ENCODE measurements at places on chromosomes 5 and 9.

GRCh38 chr9:87167582-87167981, 220.3 kb upstream of the GAS1 start:
- no peak for DNase-seq

DNA sequence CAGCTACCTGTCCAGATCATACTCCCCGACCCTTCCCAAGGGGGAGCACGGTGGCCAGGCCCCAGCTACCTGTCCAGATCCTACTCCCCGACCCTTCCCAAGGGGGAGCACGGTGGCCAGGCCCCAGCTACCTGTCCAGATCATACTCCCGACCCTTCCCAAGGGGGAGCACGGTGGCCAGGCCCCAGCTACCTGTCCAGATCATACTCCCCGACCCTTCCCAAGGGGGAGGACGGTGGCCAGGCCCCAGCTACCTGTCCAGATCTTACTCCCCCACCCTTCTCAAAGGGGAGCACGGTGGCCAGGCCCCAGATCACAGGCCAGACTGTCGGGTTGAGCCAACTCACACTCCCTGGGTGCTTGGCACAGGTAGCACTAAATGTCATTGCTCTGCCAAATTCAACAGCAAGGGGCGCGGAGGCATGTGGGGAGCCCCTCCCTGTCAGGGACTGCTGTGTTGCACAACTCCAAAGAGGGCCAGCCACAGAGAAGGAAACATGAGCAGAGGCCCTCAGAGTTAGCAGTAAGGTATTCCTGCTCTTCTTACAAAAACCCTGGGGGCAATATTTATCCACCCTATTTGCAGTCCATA, 136.9 kb downstream of the OLFM1 start:
- no peak for DNase-seq

DNA sequence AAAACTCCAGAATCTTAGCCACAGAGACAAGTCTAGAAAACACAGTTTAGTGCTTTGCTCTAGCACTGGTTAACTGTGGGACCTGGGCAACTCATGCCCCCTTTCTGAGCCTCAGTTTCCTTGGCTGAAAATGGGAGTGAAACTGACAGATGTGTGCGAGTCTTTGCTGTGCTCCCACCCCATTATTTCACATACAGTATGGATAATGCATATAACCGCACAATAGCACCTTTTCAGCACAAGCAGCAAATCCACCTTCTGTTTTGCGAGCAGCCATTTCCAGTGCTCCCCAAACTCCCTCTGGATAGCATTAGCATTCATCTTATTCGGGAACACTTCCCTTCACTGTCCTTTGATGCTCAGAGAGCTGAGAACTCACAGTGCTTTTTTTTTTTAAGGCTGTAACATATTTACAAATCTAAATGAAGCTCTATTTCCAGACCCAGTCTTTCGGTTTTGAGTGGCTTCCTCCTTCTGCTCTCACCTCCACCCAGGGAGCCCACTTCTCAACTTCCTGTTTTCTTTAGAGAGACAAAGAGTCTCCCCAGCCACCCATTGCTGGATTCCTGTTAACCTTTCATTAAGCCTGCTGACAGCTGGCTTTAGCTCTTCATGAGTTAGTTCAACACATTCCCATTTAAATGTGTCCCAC, 49.2 kb downstream of the TIMD4 start:
- peak; percentile 99 for DNase-seq

DNA sequence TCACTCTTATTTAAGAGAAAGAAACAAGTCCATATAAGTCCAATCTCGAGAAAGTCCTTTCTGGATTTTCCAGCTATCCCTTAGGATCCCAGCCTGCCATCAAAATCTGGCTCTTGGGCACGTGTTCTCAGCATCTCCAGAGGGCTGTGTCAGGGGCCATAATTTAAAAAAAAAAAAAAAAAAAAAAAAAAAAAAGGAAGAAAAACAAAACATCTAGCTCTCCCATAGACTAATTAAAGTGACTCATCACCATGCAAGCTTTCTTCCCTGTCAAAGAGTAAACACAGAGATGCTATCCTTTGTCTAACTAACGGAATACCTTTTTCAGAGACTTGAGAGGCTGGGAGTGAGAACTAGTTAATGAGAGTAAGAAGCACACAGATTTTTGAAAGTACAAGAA, 44.9 kb upstream of the MYO10 start:
- no peak for DNase-seq

DNA sequence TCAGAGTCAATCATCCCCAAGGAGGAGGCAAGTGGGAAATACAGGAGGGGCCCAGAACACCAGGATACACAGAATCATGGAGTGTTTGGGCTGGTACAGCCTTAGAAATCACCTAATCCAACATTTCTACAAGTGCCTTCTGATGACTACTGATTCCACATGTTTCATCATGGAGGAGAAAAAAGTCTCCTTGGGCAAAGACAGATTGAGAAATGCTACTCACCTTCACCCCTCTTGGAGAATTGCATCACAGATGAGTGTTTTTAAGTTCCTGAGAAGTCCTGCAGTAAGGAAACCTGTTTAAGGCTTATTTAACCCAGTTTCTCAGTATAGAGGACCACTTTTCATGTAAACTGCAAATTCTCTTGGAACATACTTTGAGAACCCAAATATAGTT, 2.2 kb upstream of the SLIT3 start:
- no peak for DNase-seq

DNA sequence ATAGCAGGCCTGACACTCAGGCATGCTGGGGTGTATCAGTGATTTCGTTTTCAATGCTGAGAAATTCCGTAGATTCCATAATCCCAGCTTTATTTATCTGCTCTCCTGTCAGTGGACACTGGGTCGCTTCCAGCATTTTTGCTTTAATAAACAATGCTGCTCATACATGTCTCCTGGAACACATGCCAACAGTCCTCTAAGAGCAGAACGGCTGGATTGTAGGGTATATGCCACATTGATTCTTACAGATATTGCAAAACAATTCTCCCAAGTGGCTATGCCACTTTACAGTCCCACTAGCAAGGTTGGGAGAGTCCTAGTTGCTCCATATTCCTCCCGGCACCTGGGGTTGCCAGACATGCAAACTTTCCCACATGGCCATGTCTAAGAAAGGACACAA, 81.9 kb downstream of the RAPGEF1 start:
- DNase-seq: no peak

DNA sequence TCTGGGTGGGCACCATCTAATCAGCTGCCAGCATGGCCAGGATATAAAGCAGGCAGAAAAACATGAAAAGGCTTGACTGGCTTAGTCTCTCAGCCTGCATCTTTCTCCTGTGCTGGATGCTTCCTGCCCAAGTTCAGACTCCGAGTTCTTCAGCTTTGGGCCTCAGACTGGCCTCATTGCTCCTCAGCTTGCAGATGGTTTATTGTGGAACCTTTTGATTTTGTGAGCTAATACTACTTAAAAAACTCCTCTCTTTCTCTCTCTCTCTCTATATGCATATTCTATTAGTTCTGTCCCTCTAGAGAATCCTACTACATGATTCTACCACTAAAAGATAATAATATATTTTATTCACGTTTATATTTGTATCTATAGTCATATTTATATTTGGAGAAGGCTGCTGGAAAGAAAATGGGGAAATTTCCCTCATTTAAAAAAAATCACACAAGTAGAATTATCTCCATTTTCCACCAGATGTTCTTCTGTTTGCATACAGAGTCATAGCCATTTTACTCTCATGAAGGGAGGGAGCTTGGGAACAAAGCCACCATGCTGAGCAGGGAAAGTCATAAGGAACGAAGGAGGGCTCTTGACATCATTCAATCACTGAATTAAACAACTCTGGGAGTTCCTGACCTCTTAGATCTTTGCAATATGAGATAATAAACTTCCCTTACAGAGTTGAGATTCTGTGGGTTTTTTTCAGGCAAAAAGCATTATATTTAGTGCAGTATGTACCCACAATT, 1137.4 kb upstream of the CDH18 start:
- DNase-seq: no peak

- DNase-seq: no peak
Observed at GRCh38 chr5:9268226-9268625, 277.6 kb downstream of the SEMA5A start.

GRCh38 chr5:75659791-75660450, 48.7 kb downstream of the ANKDD1B start:
- no peak for DNase-seq

DNA sequence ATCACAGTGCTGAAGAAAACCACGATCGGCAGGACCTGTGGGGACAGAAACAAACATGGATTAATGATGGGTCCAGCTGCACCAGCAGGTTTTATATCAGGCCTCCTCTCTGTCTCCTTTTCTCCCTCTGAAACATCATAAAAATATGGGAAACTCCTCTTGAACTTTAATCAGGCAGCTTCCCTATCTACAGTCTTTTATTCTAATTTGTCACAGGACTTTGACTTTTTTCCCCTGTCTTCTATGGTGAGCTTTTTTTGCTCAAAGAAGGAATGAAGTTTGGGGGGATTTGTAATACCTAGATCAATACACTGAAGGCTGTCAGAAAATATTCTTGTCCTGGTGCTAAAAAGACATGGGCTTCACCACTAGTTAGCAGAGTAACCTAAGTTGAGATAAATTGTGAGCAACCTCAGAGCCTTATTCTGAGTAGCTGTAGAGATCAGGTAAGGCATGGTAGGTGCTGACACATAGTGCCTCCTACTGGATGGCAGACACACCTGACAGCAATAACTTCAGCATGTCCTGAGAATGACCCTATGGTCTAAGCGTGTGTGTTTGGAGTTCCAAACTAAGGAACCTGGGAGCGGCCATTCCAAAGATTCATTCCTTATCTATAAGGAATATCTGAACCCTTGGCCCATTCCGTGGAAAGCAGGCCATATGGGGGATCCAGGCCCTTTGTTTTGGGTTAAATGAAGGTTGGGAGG, 46.2 kb downstream of the SLC28A3 start:
- DNase-seq: peak; percentile 25

GRCh38 chr9:113493203-113493520, 29.6 kb downstream of the RGS3 start:
- no peak for DNase-seq

DNA sequence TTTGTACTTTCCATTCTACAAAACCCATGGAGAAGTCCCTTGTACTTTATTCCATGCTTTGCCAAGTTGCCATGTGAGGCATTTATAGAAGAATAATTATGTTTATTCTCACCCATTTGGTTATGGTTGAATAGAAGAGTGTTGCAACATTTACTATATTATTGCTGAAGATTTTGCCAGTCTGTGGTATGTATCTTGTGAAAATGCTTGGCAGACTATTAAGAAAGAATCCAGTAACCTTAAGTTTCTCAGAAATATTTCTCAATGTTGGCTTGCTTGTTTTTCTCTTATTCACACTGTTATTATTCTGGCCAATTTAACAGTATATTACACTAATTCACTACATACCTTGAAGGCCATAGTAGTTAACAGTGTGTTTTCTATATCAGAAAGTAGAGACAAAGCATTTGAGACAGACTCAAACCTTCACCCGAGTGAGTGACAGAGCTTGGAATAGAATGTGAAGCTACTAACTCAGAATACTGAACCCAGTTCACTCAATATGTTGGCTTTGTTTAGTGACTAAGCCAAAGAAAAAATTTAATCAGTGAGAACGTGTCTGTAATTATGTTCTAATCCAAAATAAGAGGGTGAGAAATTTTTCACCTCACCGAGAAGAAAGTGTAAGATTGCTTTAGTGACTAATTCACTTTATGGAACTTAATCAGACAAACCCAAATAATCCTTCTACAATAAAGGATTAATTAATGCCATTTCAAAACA, 184.4 kb downstream of the CWC27 start:
- DNase-seq: no peak

- no peak for DNase-seq
Observed at GRCh38 chr5:76590027-76590426, 33.2 kb downstream of the F2RL2 start.

DNA sequence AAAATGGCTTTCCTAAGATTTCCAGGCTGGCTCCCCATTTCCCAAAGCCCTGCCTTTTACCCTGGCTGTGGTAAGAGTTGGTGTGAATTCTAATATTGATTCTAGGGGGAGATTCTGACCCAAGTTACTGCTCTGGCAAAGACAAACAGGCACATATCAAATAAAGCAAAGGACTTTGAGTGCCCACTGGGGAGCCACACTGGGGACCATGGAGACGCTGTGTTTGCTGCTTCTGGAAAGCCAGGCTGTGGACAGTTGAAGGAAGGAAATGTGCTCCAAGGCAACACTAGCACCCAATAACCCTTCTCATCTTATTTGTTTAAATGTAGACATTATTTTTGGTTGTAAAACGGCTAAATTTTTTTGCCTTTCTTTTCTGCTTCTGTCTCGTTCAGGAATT, 78.7 kb downstream of the SNCAIP start:
- DNase-seq: no peak

GRCh38 chr9:128396970-128397613, 23.6 kb upstream of the CERCAM start:
- DNase-seq: peak; percentile 88

- no peak for DNase-seq
Observed at GRCh38 chr5:54835647-54836046, 149.7 kb downstream of the ESM1 start.

DNA sequence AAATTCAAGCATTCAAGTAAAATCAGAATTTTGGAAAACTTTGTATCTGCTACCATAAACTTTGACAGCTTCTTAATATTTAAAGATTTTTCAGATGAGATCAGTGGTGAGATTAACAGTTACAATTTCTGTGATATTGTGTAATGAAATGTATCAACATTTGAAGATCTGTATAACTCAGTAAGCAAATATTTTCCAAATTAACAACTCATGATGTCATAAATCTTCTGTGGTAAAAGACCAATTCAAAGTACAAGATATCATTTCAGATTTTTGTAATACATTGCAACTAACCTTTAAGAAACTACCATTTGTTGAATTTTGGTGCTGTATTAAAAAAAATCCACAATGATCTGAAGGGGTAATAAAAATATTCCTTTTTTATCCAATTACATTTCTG, 352.2 kb downstream of the KIAA0825 start:
- DNase-seq: no peak

DNA sequence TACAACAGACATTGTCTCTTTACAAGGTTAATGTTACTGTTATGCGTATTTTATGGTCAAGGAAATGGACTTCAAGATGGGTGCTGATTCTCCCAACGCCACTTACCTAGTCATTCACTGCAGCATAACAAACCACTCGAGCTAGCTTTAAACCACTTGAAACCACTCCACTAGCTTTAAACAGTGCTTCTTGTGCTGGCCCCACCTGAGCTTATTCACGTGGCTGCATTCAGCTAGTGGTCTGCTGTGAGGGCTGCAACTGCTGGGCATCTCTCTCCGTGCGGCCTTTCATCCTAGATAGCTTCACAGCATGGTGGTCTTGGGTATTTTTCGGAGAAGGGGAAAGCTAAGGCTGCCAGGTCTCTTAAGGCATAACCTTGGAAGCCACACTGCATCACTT, 3.5 kb upstream of the HRH2 start:
- no peak for DNase-seq

- no peak for DNase-seq
Observed at GRCh38 chr9:115913696-115914095, 239.9 kb upstream of the PAPPA start.

GRCh38 chr5:127040796-127041520, 10.6 kb upstream of the MARCHF3 start:
- no peak for DNase-seq

All from iPS DF 19.7 (cell line).